T-cell (primary cell): ENCODE measurements at places on chromosomes 6 and 20. TPM values are rescaled to one million over a fixed set of nuclear protein-coding genes. Genes with fewer than 3 reads are reported as not detected.

GRCh38 chr20:61554617-61555016 is 302.6 kb downstream of the CDH4 start:
- no peak overlapping the region for H3K4me3 ChIP-seq
- DNase-seq = no peak
- no peaks in the 10 kb centered on the region for H3K36me3 ChIP-seq
- H3K27ac ChIP-seq = no peak overlapping the region
- peaks cover 9% of the 10 kb centered on the region for H3K27me3 ChIP-seq

DNA sequence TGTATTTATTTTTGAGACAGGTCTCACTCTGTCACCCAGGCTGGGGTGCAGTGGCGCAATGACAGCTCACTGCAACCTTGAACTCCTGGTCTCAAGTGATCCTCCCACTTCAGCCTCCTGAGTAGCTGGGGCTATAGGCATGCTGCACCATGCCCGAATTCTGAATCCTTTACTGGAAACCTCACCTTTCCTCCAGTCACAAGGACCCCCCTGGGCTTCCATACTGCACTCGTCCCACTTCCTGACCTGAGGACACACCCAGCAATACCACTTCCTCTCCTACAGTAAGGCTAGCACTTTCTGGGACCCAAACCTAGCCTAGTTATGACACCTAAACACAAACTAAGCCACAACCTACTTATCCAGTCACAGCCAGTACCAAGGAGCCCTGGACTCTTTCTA is 68.2 kb downstream of the FAM217A start:
- H3K27me3 ChIP-seq = no peaks in the 10 kb centered on the region
- DNase-seq = no peak
- H3K27ac ChIP-seq = peak overlapping the region; percentile 39

GRCh38 chr6:25058441-25058840 is 122.7 kb upstream of the RIPOR2 start:
- DNase-seq = no peak
- H3K4me1 ChIP-seq = peaks cover 43% of the 10 kb centered on the region
- no peaks in the 10 kb centered on the region for H3K36me3 ChIP-seq
- H3K4me3 ChIP-seq = no peak overlapping the region

GRCh38 chr6:154583546-154584188 is 73.2 kb upstream of the CNKSR3 start:
- H3K27me3 ChIP-seq = no peaks in the 10 kb centered on the region
- H3K36me3 ChIP-seq = no peaks in the 10 kb centered on the region
- no peak overlapping the region for H3K27ac ChIP-seq

DNA sequence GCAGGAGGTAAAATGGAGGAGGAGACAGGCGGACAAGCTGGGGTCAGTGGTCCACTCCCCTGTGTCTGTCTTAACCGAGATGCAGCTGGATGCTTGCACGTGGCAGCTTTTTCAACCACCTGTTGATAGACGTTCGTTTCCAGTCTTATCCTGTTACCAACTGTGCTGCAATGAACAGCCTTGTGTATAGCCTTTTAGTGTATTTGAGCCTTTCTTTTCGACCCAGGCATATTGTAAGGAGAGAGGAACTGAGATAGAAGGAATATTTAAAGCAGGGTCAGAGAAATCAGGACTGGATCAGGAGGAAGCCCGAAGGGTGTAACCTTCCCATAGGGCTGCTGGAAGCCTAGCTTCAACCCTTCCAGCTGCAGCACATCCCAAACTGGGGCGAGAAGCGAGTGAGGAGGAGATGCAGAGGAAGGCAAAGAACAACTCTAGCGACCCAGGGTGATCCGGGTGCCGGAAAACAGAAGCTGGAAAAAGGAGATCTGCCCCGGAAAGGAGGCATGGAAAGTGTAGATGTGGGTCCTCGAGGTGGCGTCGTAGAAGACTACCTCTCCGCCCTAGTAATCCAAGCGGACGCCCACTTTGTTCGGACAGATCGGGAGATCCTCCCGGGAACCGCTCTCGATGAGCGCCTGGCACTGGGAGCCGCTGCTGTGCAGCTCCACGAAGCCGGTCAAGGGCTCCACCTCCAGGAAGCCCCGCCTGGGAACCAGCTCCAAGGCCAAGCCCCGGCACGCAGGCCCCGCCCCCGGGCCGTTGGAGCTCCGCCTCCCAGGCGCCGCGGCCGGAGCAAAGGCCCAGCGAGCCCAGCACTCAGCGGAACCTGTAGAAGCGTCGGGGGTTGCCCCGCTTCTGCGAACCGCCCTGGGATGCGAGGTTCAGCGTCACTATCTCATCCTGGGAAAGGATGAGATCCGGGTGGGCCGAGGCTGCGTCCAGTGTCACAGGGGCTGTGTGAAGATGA is 11.2 kb downstream of the TRIM31 start:
- peaks cover 47% of the 10 kb centered on the region for H3K4me1 ChIP-seq
- DNase-seq = peak; percentile 16
- peak overlapping the region; percentile 39 for H3K4me3 ChIP-seq
- peaks cover 52% of the 10 kb centered on the region for H3K27me3 ChIP-seq
- H3K36me3 ChIP-seq = no peaks in the 10 kb centered on the region
- H3K27ac ChIP-seq = peak overlapping the region; percentile 21

- H3K4me3 ChIP-seq = no peak overlapping the region
- H3K4me1 ChIP-seq = no peaks in the 10 kb centered on the region
- no peaks in the 10 kb centered on the region for H3K36me3 ChIP-seq
- no peaks in the 10 kb centered on the region for H3K27me3 ChIP-seq
- no peak for DNase-seq
These were observed 376.7 kb downstream of the CDH26 start for GRCh38 chr20:60334911-60335310.

DNA sequence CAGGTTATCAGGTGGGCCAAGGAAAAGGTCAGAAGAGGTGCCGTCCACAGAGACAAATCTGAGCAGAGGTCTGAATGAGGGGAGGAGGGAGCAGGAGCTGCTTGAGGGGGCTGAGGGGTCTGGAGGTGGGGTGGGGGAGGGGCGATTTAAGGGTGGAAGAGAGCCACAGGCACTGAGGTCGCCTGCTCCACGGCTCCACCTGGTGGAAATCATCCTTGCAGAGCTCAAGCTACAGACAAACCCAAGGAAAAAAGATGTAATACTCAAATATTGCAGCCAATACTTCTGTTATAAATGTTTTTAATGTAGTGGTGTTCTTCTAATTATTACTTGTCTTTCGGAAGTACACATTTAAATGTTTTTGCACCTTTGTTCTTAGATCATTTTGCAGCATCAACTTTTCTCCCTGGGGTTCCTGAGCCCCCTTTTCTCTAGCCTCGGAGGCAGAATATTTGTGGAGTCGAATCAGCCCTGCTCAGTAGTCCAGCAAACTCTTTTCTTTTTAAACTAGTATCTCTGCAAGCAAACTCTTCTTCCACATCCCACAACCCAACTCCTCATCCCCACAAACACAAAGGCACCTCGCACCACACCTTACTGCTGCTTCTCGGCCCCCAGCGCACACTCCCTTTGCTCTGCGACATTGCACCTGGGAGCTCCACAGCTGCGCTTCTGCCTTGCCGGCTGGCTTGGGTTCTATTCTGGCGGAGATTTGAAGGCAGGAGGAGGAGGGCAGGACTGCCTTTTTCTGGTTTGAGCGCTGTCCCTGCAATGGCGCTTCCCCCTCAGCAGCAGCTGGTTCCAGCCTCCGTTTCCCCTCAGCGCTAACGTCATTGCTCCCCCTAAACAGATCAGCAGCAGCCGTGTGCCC is 51.0 kb upstream of the TFAP2A start:
- no peak overlapping the region for H3K4me3 ChIP-seq

GRCh38 chr6:35048031-35048613 is 93.0 kb downstream of the TCP11 start:
- H3K4me3 ChIP-seq = no peak overlapping the region
- H3K27me3 ChIP-seq = no peaks in the 10 kb centered on the region
- H3K27ac ChIP-seq = no peak overlapping the region
- H3K36me3 ChIP-seq = no peaks in the 10 kb centered on the region
- H3K4me1 ChIP-seq = peaks cover 23% of the 10 kb centered on the region

Gene CSNK2B
- 126 TPM for total RNA-seq

GRCh38 chr6:1770435-1770843 is 160.7 kb downstream of the FOXC1 start:
- no peak overlapping the region for H3K27ac ChIP-seq
- H3K36me3 ChIP-seq = no peaks in the 10 kb centered on the region
- DNase-seq = peak; percentile 22
- H3K4me1 ChIP-seq = peaks cover 21% of the 10 kb centered on the region
- H3K4me3 ChIP-seq = peak overlapping the region; percentile 10

GRCh38 chr20:906001-906520 is 10.1 kb downstream of the ANGPT4 start:
- no peak overlapping the region for H3K27ac ChIP-seq
- no peak overlapping the region for H3K4me3 ChIP-seq
- H3K36me3 ChIP-seq = no peaks in the 10 kb centered on the region
- H3K27me3 ChIP-seq = no peaks in the 10 kb centered on the region

DNA sequence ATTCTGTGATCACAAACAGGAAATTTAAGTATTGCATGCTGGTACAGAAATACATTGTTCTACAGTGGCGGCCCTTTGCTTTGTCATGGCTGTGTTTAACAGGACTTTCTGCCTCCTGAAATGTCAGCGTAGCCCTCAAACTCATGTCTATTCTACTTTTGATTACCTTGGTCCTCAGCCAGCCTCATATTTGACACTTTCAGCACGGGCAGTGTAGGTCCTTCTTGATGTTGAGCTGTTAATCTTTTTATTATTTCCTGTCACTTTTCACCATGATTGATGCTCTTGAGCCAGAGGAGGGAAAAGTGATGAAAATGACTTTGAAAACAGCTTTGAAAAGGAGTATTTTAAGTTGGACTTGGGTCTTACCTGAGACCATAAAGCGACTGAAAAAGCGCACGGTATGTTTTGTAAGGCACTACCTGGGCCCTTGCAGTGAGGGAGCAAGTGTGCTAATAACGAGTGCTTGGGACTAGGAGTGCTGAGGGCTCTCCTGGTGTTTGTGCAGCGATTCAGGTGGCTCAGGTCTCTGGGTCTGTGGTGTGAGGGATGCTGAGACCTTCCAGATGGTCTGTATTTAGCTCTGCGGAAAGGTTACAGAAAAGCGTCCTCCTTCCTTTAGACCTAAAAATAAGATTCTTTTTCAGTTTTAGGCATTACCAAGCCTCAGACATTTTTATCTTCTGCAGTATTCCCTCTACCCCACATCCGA is 45.2 kb upstream of the RREB1 start:
- no peaks in the 10 kb centered on the region for H3K27me3 ChIP-seq
- no peak for DNase-seq
- no peaks in the 10 kb centered on the region for H3K36me3 ChIP-seq
- no peak overlapping the region for H3K27ac ChIP-seq

GRCh38 chr20:58818586-58819285 is 32.0 kb downstream of the GNAS-AS1 start:
- no peaks in the 10 kb centered on the region for H3K36me3 ChIP-seq
- DNase-seq = no peak
- H3K4me3 ChIP-seq = no peak overlapping the region
- no peaks in the 10 kb centered on the region for H3K27me3 ChIP-seq
- H3K27ac ChIP-seq = no peak overlapping the region

Gene HMGCLL1
- not detected for total RNA-seq

- peaks cover 24% of the 10 kb centered on the region for H3K27me3 ChIP-seq
- H3K27ac ChIP-seq = peak overlapping the region; percentile 87
- DNase-seq = peak; percentile 54
- peak overlapping the region; percentile 90 for H3K4me3 ChIP-seq
These were observed 92.0 kb upstream of the PRDM1 start for GRCh38 chr6:105994118-105994590.

Gene HTR1E
- not detected for total RNA-seq

Gene TMEM170B
- total RNA-seq = 1.9 TPM

Gene HSPA1L
- total RNA-seq = 8.5 TPM

Gene PLEKHG1
- total RNA-seq = 2.5 TPM

GRCh38 chr20:15342991-15343523 is 1005.6 kb upstream of the FLRT3 start:
- H3K27ac ChIP-seq = no peak overlapping the region
- no peak overlapping the region for H3K4me3 ChIP-seq
- no peaks in the 10 kb centered on the region for H3K36me3 ChIP-seq
- no peaks in the 10 kb centered on the region for H3K4me1 ChIP-seq

GRCh38 chr6:25171301-25171700 is 107.9 kb upstream of the CARMIL1 start:
- no peaks in the 10 kb centered on the region for H3K4me1 ChIP-seq
- no peaks in the 10 kb centered on the region for H3K36me3 ChIP-seq
- no peaks in the 10 kb centered on the region for H3K27me3 ChIP-seq
- DNase-seq = no peak

- H3K27me3 ChIP-seq = no peaks in the 10 kb centered on the region
- no peaks in the 10 kb centered on the region for H3K4me1 ChIP-seq
- no peak overlapping the region for H3K4me3 ChIP-seq
- H3K36me3 ChIP-seq = no peaks in the 10 kb centered on the region
These were observed 977.0 kb downstream of the TFAP2A start for GRCh38 chr6:9437836-9438235.

Gene FOXF2
- not detected for total RNA-seq

GRCh38 chr6:108778421-108779186 is 69.6 kb upstream of the ARMC2 start:
- H3K27ac ChIP-seq = no peak overlapping the region
- H3K4me3 ChIP-seq = no peak overlapping the region
- DNase-seq = no peak
- H3K4me1 ChIP-seq = peaks cover 9% of the 10 kb centered on the region
- no peaks in the 10 kb centered on the region for H3K27me3 ChIP-seq

Gene PRPH2
- total RNA-seq = 0.12 TPM

Gene PPP1R14C
- not detected for total RNA-seq

Gene PROCR
- 3.0 TPM for total RNA-seq

Gene DLK2
- 1.3 TPM for total RNA-seq

DNA sequence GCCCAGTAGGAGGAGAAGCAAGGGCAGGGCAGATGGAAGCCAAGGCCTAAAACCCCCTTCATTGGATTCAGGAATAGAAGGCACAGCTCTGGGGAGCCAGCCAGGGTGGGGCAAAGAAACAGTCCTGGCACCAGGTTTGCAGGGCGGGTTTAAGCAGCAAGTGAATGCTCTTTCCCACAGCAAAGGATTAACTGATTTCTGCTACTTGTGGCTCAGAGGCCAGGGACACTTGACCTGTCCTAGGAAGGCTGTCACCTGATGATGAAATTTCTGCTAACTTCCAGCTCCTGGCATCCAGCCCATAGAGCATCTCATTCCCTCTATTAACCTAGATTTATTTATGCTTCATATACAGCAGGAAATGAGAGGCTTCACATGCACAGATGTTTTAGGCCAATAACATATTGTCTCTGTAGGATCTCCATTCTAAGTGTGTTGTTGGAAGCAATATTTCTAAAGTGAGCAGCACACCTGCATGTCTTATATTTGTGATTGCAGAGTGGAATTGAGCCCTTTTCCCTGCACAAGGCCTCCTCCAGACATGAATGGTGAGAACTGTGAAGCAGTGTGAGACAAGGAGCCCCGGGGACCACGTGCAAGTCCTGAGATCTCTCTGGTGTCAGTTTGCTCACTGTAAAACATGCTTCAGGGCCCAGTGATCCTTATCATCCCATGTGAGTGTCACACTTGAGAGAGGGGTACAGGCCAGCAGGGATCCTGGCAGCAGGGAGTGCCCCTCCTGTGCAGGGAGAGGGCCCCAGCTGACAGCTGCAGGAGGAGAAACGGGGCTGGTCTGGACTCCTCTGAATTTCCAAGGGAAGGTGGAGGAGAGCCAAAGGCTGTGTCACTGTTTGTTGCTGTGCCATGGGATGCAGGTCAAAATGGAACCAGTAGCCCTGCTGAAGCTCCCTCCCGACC is 41.1 kb upstream of the CST5 start:
- peaks cover 52% of the 10 kb centered on the region for H3K4me1 ChIP-seq
- no peaks in the 10 kb centered on the region for H3K27me3 ChIP-seq
- no peaks in the 10 kb centered on the region for H3K36me3 ChIP-seq
- DNase-seq = no peak
